ENCODE measurements at places on chromosomes 13 and 19.

DNA sequence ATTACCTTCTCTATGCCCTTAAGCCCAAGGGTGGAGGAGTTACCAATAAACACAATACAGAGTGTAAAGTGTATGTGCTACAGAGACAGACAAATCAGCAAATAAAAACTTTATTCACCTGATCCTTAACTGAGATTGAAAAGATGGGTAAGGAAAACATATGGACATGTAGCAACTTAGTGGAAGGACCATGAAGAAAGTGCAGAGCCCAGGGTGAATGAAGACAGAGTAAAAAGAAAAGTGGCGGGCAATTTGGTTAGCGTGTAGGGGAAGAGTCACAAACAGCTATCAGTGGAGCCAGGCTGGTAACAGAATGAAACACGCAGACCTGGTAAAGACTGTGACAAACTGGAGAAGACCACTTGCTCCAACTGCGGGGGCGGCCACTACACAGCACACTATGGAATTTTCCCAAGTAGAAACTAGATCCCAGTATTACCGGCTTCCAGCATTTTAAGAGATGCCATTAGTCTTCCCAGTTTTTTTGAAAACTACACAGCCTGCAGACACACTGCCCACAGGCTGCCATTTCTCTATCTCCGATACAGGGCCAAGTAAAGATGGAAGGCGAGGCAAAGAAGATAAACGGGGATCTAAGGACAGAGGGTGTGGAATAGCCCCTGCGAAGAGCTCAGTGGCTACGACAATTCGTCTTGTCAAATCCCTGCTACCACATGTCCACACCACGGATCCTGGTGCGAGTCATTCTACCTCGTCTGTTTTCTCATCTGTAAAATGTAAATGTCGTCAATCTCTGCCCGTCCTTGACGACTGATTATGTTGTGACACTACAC, 1.2 kb downstream of the UQCRFS1 start:
- no peak for DNase-seq

DNA sequence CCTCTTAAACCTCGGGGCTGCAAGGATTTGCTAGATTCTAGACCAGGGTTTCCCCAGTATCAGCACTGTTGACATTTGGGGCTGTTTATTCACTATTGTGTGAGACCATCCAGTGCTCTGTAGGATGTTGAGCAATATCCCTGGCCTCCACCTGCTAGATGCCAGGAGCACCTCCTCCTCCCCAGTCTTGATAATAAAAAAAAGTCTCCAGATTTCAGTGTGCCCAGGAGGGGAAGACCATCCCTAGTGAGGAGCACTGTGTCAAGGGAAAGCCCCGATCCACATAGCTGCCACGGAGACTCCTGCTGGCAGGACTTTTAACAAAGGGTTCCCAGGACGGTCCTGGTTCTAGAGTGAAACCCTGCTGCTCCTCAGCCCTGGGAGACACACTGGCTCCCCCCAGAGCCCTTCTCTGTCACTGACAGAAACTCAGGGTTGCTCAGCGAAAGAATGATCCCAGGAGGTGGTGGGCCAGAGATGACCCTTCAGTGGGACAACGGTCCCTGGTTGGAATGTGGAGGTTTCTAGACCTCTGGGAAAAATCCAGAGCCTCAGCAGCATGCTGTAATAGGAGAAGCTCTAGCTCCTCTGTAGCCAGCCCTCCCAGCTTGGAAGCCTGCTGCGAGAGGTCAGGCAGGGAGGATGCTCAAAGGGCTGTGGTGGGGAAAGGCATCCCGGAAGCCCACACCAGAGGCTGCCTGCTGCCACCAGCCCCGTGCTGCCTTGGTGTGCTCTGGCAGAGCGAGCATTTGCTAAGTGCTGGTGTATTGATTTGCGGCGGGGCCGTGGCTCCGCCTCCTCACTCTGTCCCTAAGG, 20.3 kb downstream of the LYL1 start:
- DNase-seq, result no peak

GRCh38 chr13:110354715-110355473, 47.8 kb downstream of the COL4A2 start:
- no peak for DNase-seq

DNA sequence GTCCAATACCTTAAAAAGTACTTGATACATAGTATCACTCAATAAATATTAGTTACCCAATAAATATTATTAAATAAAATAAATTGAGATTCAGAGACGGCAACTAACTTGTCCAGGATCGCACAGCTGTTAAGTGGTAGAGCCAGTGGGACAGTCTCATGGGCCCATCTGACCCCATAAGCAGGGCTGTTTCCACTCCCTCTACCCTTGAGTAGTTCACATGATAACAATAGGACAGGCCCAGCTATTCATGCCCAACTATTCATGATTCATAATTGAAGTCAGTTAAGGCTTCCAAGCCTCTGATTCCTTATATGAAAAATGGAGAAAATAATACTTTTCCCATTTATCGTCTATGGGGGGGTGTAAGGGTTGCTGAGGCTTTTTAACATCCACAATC, 78.2 kb downstream of the C13orf42 start:
- no peak for DNase-seq

- no peak for DNase-seq
Observed at GRCh38 chr19:34734537-34735103, 577 bp downstream of the ZNF181 start.

DNA sequence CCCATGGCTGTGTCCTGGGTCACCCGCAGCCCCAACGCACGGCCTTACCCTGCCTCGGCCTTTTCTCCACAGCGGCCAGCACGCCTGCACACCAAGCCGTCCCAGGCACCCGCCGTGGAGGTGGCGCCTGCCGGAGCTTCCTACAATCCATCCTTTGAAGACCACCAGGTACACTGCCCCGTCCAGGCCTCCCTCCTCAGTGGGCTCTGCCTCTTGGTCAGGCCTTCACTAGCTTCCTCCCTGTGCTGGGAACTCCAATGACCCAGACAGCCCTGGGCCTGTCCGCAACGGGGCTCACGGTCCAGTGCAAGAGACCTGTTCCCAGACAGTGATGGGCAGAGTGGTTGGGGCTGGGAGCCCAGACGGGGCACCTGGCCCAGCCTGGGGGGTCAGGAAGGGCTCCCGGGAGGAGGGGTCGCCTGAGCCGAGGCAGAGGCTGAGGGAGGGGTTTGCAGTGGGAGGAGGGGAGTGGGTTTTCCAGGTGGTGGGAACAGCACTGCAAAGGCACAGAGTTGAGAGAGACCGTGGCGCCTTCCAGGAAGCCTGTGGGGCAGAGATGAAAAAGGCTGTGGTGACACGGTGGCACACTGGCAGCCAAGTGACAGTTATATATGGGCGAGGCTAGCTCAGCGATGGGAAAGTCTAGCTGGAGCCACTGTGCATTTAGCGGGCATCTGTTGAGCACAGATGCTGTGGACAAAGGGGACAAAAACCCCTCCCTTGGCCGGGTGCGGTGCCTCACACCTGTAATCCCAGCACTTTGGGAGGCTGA, 7.3 kb downstream of the NOP53 start:
- DNase-seq, result no peak

DNA sequence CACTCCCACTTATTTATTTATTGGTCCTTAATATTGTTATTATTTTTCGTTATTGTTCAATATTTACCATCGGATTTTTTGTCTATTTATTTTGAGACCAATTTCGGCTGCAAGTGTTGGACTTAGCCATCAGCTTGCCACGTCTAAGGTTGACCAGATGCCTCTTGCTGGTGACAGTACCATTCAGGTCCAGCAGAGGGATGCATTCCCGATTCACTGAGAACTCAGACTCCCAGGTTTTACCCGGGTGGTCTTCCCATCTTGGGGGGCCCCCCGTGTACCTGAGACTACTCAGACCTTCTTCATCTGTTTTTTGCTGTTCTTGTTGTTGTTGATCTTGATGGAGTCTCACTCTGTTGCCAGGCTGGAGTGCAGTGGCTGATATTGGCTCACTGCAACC, 1435.2 kb downstream of the UQCRFS1 start:
- no peak for DNase-seq

DNA sequence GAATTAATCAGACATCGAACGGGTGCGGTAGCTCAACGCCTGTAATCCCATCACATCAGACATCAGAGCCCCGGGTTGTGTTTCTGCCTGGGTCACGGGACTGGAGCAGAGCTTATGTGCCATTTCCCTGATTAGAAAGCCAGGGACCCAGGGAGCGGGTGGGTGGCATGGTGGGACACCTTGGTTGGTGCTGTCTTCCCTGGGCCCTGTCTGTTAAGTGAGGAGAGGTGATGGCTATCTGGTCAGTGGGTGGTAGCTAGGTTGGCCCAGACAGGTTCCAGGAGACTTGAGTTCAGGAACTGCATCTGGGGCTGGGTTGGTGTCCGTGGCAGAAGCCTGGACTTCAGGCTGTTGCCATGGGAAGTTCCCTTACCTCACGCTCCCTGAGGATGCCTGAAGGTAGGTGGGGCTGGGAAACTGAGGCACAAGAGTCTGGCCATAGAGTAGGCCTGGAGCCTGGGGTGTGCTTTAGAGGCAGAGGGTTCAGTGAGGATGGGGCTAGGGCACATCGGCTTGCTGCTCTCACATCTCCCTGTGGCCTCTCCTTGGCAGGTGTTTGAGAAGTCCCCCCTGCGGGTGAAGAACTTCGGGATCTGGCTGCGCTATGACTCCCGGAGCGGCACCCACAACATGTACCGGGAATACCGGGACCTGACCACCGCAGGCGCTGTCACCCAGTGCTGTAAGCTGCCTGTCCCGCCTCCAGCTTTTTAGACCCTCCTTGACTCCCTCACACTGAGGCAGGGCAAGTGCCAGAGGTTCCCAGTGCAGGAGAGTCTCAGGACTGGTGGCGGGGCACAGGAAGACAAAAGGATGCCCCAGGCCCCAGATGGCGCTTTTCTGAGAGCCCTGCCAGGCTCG, 2.1 kb downstream of the RPL18A start:
- DNase-seq, result no peak

DNA sequence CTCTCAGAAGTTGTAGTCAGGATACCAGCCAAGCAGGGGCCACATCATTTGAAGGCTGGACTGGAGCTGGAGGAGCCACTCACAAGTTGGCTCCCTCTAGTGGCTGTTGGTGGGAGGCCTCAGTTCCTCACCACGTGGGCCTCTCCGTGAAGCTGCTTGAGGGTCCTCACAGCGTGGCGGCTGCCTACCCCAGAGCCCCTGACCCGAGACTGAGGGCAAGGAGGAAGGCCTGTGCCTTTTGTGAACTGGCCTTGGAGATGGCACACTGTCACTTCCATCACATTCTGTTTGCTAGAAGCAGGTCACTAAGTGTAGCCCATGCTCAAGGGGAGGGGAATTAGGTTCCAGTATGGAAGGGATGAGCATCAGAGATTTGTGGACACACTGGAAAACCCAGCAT, 14.6 kb downstream of the GNA11 start:
- no peak for DNase-seq

DNA sequence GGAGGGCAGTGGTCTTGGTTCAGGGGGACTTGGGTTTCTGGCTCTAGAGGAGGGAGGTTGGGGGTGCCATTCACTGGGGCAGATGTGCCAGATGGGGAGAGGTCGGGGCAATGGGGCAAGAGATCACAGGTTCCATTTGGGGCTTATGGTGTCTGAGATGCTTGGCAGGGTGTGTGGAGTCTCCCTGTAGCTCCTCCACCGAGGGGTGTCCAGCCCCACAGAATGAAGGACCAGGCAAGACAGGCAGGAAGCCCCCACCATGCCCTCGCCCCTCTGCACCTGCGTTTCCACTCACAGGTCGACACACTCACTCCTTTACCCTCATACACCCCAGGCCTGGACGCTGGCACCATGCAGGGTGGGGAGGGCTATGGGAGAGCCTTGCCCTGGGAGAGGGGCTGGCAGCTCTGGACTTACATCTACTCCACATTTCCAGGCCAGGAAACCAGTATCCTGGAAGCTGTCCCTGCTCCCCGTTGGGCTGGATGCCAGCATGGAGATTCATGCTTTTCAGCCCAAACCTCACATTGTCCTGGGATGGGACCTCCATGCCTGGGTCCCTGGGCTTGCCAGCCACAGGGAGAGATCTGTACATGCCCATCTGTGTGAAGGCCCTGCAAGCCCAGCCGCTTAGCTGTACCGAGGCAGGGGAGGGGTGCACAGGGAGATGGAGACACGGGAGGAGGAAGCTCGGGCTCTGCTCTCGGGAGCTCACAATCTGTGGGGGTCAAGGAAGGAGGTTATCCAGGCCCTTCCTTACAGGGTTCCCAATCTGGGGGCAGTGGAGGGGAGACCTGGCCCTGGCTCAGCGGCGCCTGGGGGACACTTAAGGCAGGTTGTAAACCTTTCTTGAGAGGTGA, 77.1 kb downstream of the CHST8 start:
- no peak for DNase-seq

DNA sequence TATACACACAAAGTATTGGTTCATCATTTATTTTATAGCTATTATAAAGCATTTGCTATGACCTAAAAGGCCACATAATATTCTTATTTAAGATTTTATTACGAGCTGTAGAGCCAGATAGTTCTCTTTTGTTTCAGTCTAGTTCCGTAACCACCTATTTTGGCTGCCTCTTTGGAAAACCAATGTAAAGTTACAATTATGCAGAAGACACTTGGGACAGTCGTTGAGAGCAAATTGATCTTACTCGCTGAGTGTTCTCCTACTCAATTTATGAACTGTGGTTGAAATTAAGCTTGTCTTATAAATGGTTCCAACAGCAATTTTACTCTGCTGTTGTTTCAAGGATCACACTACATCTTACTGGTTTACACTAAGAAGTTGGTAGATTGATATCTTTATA, 122.3 kb downstream of the SLC7A1 start:
- DNase-seq, result no peak

GRCh38 chr19:11247391-11247790, 8.0 kb downstream of the ANGPTL8 start:
- no peak for DNase-seq

DNA sequence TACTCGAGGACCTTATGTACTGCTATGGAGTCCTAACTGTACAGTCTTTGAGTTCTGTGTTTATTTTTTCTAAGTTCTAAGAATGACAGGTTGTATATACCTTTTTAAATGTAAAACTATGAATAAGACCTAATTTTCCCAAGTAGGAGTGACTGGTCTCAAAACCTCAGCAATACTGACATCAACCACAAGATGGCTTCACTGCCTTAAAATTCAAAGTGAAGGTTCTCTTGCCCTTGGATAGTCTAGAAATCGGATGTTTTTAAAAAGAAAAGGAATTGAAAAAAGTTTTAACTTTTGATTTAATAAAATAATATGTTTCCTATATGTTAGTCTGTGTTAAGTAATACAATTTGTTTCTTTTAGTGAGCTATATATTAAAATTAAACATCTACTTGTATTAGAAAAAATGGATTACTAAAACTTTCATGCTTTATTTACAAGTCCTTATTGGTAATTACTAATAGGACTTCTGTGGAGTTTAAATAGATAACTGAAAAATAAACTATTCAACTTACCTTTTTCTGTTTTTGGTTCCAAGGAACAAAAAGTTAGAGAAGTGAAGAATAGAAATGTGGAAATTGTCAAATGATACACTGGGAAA, 52.0 kb downstream of the TDRD3 start:
- DNase-seq, result no peak

Data from iPS DF 19.7 (cell line).